HuH-7.5 (cell line): ENCODE measurements at places on chromosomes 6 and 20.
A peak's percentile ranks its signal among the peaks of the same experiment; 100 is the strongest.

- no peak for DNase-seq
Observed at GRCh38 chr6:11042750-11043377, 1.2 kb downstream of the ELOVL2 start.

DNA sequence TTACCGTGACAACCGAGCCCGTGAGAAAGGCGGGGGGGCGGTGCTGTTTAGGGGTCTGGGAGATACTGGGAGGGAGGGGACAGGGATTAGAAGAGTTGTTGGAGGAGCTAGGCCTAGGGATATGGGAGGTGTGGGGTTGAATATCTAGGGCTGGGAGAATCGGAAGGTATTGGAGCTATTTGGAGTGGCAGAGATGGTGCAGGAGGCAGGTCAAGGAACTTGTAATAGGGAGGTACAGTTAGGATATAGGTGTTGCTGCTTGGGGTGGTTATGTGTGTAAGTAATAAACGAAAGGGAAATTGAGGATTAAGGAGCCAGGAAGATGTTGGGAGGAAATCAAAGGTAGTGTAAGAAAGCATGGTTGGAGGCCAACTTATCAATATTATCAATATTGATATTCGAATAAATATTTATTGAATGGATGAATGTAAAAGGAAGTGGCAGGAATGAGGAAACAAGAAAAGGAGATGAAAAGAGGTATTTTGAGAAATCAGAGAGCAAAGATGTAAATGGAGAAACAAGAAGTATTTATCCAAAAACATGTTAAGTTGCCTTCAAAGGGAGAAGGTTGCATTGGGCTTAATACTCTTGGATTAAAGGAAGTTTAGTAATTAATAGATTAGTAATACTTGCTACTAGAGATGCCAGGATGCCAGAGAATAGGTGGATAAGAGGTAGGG is 602 bp downstream of the PPP1R11 start:
- DNase-seq, result peak; percentile 65

- DNase-seq, result no peak
Observed at GRCh38 chr20:12180107-12180661, 262.5 kb downstream of the BTBD3 start.

DNA sequence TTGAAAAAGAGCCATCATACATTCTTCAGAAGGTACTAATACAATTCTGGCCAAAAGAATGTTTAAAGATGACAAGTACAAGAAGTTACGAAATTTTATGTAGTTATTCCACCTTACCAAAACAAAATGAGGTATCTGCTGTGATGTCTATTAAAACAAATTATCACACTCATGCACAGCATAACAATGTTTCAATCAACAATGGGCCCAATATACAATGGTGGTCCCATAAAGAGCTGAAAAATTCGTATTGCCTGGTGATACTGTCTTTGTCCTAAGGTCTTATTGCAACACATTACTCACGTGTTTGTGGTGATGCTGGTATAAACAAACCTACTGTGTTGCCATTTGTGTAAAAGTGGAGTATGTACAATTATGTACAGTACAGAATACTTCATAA is 3.6 kb upstream of the NUP153 start:
- DNase-seq, result no peak

GRCh38 chr6:112232845-112233256 is 21.5 kb downstream of the LAMA4 start:
- DNase-seq, result no peak

DNA sequence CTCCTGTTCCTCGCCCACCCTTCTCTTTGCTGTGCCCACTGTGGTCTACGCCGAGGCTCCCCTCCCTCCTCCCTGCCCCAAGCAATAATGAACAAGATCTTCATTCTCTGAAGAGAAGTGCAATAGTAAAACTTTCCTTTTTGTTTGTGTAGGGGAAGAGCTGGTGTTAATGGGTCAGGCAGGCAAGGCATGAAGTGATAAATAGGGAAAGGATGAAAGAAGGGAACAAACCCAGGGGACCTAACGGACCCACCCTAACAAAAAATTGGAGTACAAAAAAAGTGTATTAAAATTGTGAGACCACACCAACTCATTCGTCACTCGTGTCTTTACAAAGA is 66.9 kb downstream of the ZBTB2 start:
- DNase-seq, result no peak

DNA sequence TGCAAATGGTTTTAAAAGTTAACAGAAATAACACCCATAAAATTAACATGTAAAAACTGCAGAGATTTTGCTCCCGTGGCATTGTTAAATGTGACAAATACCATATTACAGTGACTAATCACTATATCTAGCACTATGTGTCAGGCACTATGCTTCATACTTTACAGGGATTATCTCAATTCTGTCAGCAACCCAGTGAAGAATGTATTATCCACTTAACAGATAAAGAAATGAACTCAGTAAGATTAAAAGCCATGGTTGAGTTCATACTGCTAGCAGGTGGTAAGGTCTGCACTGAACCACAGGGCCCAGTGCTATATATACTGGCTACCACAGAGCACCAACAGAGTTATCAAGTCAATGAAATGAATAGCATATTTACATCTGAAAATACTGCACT is 65.4 kb downstream of the RWDD2A start:
- no peak for DNase-seq

GRCh38 chr6:165659945-165660856 is 2.8 kb downstream of the PDE10A start:
- DNase-seq, result no peak

DNA sequence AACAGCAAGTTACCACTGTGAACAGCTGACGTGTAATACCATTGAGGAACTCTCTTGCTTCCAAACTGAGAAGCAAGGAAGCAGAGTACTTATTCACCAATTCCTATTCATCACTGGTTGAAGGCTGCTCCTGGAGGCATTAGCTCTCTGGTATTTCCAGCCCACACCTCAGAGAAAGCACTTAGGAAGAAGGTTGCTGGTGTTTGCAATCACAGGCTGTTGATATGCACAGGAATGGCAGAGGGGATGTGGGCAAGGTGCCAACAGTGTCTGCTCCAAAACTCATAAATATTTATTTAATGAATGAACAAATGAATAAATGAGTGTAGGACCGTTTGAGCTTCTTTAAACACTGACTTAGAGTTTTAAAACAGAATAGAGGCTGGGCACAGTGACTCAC is 6.9 kb upstream of the RRBP1 start:
- DNase-seq, result no peak

DNA sequence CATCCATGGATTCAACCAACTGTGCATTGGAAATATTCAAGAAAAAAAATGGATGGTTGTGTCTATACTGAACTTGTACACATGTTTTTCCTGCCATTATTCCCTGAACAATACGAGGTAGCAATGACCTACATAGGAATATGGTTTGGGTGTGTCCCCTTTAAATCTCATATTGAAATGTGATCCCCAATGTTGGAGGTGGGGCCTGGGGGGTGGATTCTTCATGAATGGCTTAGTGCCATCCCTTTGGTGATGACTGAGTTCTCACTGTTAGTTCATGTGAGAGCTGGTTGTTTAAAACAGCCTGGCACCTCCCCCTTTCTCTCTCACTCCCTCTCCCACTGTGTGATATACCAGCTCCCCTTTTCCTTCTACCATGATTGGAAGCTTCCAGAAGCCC is 139.8 kb upstream of the BACH2 start:
- DNase-seq, result no peak

- no peak for DNase-seq
Observed at GRCh38 chr20:62765021-62765420, 31.3 kb upstream of the MRGBP start.

DNA sequence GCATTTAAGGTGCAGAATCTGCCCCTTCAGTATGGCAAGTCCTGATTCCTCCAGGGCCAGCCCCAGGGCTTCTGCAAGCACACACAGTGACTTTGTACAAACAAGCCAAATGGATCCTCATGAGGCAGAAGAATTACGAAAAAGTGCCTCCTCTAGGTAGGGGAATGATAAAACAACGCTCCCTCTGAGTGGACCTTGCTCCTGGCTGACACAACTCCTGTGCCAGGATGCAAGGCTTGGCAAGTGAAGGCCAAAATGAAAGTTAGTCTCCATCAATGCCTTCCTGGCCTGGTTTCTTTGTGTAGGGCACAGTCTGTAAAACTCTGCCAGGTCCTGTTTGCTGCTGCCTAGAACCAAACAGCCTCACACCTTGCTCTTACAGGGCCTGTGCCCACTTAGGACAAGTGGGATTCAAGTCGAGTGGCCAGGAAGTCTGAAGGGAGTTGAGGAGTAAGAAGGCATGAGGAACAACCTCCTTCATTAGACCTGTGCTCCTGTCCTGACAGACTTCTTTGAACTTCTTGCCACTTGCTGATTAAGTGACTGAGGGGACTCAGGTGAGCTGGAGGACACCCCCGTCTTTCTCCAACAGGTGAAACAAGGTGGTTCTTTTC is 417.1 kb downstream of the CDC5L start:
- no peak for DNase-seq

- peak; percentile 72 for DNase-seq
Observed at GRCh38 chr20:7980332-7981046, 39.1 kb downstream of the TMX4 start.

GRCh38 chr6:22896696-22897095 is 327.3 kb downstream of the HDGFL1 start:
- DNase-seq, result no peak

DNA sequence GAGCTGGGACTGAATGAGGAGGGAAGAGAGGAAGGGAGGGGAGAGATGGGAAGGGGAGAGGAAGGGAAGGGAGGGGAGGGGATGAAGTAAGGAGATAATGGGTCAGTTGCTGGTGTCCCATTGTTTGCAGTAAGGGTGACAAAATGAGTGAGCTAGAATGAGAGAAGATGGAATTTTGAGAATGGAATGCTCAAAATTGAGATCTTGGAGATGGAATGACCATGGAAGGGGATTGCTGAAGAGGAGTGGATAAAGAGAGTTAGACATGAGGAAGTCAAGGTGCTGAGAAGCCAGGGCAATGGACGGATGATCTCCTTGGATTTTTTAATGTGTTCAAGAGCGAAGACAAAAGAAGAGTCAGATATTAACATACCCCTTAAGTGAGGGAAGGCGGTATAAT is 80.5 kb upstream of the SSTR4 start:
- no peak for DNase-seq

DNA sequence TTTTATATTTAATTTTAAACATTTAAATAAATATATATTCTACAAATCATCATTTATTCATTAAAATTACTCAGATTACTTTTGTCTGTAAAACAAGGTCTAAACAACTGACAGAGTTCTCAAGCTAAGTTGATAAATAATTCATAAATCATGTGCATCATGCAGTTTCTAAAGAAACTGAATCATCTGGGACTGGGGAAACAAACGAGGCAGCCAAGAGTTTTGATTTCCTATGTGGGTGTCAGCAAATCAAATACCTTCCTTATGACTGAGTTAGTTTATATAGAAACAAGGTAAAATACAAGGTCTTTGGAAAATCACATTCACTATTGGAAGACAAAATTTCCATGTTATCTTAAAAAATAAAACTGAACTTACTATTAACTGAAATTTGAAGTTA is 149.9 kb upstream of the BEND6 start:
- DNase-seq, result no peak

DNA sequence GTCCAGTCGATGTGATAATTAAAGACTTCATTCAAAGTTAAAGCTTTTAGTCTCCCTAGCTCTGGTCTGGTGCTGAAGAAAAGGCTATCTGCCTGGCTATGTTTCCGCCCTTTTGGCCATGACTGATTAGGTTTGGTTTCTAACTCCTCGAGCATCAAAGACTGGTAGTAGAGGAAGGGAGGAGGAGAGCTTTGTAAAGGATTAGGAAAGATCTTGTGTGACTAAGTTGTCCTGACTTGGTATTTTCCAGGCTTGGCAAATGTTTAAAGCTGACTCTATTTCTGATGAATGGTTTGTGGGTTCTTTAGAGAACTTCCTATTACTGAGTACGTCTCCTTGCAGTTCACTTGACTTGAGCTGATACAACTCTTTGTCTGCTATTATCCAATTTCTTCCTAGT is 312.9 kb downstream of the GJA1 start:
- DNase-seq, result no peak

- peak; percentile 52 for DNase-seq
Observed at GRCh38 chr6:116561377-116562018, 7.9 kb downstream of the CALHM4 start.

DNA sequence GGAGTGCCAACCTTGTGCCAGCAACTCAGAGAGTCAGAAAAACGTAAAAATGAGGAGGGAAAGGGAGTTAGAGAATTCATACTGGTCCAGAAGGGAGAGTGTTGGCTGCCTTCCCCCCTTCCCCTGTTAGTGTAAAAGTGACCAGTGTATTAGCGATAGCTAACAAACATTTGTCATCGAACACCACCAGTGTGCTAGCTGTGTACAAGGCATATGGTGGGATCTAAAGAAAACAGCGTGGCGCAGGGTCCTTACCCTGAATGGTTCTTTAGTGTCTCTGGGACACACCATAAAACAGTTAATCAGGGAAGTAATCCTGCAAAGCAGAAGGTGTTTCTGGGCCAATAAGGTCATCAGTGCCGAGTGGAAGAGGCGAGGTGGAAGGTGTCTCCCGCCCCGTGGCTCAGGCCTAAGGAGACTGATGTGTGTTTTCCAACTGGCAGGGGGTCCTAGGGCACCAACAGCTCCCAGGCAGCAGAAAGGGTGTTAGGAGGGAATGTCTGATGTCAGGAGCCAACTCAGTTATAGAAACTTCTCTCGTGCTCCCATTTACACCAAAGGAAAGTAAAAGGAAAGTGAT is 91.9 kb downstream of the TCP11 start:
- no peak for DNase-seq
